ENCODE measurements at places on chromosomes 5 and 9.

DNA sequence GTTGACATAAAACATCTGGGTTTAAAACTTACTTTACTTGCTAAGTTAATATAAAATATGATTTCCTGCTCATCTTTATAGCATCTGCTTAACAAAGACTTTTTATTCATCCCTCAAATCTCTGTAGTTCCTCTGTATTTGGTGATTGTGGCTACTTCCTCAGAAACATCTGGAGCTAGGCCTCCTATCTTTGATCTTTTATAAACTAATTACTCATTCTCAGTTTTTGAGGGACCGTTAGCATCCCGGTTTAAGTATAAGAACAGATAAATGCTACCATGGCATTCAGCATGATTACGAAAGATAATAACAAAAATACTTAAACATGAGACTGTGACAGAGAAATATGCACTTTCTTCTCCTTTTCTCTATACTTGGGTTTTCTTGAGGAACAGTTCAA, 85.3 kb downstream of the SLC38A9 start:
- no peak for DNase-seq

DNA sequence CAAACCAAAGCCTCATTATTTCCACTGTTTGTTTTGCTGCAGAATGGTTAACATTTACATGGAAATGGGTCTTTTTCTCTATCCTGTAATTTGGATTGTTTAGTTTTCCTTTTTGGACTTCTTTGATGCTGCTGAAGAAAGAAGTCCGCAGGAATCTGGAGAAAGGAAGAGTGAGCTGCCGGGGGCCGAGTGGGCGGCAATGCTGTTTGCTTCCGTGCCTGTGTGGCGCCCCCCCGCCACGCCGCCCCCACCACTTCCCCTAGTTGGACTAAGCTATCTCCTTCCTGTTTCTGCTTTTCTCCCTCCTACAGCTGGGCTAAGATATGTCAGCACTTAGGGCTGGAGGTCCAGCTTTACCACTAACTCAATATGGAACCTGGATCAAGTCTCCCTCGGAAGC, 39.7 kb downstream of the ACTL7B start:
- DNase-seq: no peak

GRCh38 chr5:131210151-131210510, 39.4 kb downstream of the LYRM7 start:
- DNase-seq: no peak

GRCh38 chr5:68267066-68267465, 51.5 kb downstream of the PIK3R1 start:
- DNase-seq: no peak

DNA sequence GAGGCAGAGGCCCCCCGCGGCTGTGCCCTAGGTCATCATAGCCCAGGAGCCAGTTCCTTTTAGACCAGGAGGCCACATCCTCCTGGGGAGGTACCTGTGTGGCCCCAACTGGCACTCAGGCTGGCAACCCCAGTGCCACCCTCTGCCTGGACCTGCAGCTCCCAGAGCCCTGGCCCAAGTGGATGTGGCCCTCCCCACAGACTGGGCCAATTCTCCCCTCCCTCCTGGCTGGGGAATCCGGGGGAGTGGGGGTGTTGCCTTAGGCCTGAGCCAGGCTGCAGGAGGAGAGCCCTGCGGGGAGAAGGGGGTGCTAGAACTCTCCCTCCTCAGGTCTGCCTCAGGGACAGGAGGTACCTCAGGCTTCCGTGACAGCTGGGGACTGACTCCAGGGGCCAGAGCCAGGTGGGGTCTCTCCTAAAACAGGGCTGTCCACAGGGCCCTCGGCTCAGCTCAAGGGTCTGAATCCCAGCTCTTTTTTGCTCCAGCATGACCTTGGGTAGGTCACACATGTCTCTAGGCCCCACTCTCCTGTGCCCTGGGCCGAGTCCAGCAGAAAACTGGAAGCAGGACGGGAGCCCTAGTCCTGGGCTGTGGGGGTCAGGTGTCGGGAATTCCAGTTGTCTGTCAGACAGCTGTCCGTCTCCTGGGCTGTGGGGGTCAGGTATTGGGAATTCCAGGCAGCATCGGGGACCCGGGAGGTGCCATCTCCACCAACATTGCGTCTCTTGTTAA, 9.6 kb downstream of the DNLZ start:
- peak; percentile 62 for DNase-seq

GRCh38 chr5:82674671-82675070, 396.5 kb upstream of the RPS23 start:
- no peak for DNase-seq

GRCh38 chr9:21533597-21533996, 51.5 kb upstream of the IFNE start:
- no peak for DNase-seq

- DNase-seq: no peak
These were observed 118.0 kb downstream of the VAV2 start for GRCh38 chr9:133874060-133874657.

DNA sequence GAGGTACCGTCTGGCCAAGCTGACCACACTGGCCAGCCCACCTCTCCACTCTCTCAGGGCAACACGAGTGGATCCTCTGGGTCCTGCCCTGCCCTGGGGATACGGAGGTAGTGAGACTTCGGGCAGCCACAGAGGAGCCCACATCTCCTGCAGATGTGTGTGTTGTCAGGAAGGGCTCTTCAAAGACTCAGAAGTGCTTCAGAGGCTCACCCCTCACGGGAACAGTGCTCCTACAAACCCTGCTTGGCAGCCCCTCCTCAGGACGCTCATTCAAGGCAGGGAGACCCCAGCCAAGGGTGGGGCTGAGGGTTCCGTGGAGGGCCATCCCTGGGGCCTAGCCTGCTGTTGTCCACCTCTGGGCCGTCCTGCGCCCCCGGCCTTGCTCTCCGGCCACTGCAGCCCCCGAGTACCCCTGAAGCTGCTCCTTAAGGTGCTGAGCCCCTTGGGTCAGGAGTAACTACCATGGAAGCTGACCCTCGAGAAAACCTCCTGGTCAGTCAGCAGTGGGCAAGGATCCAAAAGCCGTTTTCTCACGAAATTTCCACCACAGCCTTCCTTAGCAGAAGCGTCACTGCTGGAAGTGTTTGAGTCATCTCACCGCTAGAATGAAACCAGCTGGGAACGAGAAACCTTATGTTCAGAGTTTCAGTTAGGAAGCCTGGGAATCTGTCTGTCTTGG, 23.2 kb upstream of the LRRC14B start:
- DNase-seq: no peak

GRCh38 chr5:9015260-9015936, 530.5 kb downstream of the SEMA5A start:
- no peak for DNase-seq

GRCh38 chr5:33523208-33523771, 82.5 kb downstream of the TARS1 start:
- no peak for DNase-seq

GRCh38 chr5:165309446-165309845, 1804.0 kb downstream of the MAT2B start:
- DNase-seq: no peak

- no peak for DNase-seq
These were observed 56.9 kb downstream of the PDE6A start for GRCh38 chr5:149887622-149888183.

GRCh38 chr9:109256336-109256735, 64.5 kb downstream of the EPB41L4B start:
- no peak for DNase-seq

- no peak for DNase-seq
These were observed 151.9 kb downstream of the MACROH2A1 start for GRCh38 chr5:135246923-135247795.

DNA sequence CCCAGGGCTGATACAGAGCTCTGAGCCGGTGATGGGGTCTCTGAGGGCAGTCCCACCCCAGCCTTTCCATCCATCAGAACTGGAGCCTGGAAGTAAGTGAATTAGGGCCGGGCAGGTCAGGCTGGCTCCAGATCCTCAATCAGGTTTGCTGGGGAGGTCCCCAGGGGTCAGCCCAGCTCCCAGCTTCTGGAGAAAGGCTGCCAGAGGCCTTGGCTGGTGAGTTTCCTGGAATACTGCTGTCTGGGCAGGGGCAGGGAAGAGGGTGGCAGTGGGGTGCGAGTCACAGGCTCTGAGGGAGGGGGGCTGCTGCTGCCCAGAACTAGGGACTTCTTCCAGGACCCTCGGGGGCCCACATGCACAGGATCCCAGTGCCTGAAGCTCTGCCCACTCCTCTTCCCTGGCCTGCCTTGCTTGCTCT, 200.6 kb upstream of the MVB12B start:
- DNase-seq: no peak

GRCh38 chr5:99438619-99439018, 509.8 kb upstream of the CHD1 start:
- no peak for DNase-seq

DNA sequence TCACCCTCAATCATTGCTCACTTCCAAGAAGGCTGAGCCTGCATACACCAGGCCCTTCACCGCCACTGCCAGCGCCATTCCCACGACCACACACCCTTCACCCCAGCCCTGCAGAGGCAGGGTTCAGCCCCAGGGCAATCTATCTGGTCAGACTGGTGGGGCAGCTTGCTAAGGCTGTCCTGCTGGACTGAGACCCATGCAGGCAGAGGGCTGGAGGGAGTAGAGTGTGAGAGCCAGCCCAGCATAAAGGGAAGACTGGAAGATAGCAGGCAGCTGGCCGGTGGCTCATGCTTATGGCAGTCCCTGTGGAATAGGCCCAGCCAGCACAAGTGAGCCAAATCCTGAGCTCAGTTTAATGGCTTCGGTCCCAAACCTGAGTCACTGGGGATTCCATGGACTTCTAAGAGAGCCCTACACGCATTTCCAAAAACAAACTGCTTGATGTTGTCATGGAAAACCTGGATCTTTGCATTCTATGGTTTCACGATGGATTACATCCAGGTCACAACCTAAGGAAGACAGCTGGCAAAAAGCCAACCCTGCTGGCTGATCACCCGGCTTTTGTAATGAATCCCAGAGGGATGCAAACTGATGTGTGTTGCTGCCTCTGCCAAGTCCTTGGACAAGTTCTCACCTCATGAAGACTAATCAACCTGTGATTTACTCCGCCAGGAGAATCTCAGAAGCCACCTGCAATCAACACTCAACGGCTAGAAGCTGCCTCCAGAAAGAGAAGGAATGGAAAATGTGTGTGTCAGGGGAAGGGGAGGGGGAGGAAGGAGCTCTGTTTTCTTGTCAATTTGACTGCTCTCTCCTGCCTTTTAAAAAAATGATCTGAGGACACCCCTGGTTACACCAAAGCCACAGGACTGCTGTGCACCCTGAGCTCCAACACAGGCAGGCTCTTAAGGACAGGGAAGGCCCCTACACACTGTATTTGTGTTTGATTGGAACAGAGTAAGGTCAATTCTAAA, 143.6 kb downstream of the LHFPL2 start:
- DNase-seq: no peak

DNA sequence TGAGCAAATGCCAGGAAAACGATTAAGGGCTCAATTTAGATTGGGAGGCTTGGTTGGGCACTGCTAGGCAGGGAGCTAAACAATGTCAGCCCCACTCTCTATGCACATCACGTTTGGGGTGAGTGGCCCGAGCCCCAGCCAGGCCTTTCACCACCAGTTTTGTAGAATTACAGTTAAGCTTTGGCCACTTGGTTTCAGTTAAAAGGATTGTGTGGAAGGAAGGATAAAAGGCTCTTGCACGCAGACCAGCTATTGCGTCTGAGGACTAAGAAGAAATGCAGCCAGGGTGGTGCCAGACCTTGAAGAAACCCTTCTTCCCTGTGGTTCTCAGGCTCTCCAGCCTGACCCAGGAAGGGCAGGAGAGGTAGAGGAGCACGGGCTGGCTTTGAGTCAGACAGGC, 125.3 kb upstream of the SLC44A1 start:
- no peak for DNase-seq

DNA sequence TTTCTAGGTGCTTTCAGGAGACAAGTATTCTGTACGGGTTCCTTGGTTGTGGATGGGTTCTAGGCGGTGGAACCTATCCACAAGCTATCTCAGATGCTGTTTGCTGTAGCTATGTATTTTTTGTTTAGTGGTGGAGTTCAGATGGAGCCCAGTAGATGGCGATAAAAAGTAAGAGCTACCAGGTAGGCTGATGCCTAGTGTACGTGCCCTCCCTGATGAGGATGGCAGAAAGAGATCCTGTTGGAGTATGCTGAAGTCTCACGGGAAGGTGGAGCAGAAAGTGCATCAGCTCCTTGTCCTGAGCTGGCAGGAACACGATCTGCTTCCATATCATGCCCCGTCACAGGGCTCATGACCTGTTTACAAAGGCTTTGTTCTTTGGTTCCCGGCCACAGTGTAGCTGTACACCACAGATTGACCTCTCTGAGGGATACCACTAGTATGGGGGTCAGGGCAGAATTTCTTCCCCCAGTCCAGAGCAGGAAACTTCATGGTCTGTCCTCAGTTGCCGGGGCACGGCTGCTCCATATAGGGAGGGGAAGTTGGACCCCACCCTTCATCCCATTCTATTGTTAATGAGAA, 12.6 kb upstream of the UGT3A2 start:
- peak; percentile 81 for DNase-seq

- no peak for DNase-seq
These were observed 86.8 kb upstream of the SEMA6A start for GRCh38 chr5:116661419-116661818.

- no peak for DNase-seq
These were observed 89.9 kb downstream of the SYK start for GRCh38 chr9:90891308-90892040.

- no peak for DNase-seq
These were observed 90.3 kb upstream of the ARAP3 start for GRCh38 chr5:141772281-141772680.

DNA sequence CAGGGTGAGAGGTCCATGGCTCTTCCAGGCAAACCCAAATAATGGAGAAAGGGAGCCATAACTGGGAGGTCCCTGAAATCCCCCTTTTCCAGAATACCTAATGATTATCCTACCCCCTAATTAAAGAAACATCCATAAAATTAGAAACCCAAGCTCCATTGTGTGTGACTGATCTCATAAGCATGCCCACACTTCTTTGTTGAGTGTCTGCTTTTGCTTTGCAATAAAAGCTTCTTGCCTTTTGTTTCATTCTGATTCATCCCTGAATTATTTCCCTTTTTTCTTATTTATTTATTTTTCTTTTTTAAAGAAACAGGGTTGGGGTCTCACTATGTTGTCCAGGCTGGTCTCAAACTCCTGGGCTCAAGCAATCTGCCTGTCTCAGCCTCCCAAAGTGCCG, 33.1 kb downstream of the BTF3 start:
- DNase-seq: no peak

- DNase-seq: no peak
These were observed 16.6 kb downstream of the STOM start for GRCh38 chr9:121353241-121354061.

GRCh38 chr9:13970018-13970417, 343.9 kb downstream of the NFIB start:
- no peak for DNase-seq

GRCh38 chr5:7741415-7742065, 109.4 kb downstream of the CFAP90 start:
- no peak for DNase-seq

GRCh38 chr5:175343308-175343707, 100.7 kb downstream of the DRD1 start:
- no peak for DNase-seq

Data from Karpas-422 (cell line).